ENCODE measurements at places on chromosomes 13 and 19.
A peak's percentile ranks its signal among the peaks of the same experiment; 100 is the strongest.

- no peak for DNase-seq
- H3K36me3 ChIP-seq, result peaks cover 52% of the 10 kb centered on the region
- H3K4me1 ChIP-seq, result no peaks in the 10 kb centered on the region
- H3K27me3 ChIP-seq, result no peaks in the 10 kb centered on the region
- H3K4me3 ChIP-seq, result no peak overlapping the region
These were observed 9.9 kb downstream of the CDC16 start for GRCh38 chr13:114244637-114245036.

DNA sequence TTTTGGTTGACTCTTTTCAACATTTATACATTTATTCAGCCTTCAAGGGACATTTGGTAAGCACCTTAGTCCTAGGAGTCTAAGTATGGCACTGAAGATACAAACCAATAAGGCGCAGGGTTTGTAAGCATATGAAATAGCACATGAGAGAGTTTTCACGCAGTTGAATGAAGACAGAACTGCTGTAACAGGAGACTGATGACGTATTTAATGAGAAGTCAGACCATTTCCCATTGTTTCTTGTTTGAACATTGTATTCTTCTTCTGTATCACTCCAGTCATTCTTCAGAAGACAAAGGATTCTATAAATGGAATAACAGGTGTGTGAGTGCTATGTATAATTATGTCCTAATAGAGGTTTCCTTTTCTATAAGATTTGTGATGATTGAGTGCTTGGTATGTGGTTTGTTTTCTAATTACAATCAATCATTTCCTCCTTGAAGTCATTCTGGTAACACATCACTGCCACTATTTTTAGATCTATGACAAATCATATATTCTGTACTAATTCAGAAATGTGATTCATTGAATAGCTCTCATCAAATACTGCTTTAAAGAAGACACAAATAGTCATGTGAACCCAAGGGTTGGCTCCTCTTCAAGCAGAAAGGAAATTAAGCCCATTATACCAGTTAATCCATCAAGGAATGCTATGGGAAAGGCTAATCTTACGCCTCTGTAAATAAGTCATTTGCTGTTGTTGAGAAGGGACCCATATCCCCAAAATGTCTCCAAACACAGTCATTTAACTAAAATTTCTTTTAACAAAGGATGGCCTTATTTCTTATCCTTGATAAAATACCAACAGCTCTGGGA, 222.8 kb upstream of the NBEA start:
- no peak for DNase-seq
- H3K27ac ChIP-seq, result no peak overlapping the region

DNA sequence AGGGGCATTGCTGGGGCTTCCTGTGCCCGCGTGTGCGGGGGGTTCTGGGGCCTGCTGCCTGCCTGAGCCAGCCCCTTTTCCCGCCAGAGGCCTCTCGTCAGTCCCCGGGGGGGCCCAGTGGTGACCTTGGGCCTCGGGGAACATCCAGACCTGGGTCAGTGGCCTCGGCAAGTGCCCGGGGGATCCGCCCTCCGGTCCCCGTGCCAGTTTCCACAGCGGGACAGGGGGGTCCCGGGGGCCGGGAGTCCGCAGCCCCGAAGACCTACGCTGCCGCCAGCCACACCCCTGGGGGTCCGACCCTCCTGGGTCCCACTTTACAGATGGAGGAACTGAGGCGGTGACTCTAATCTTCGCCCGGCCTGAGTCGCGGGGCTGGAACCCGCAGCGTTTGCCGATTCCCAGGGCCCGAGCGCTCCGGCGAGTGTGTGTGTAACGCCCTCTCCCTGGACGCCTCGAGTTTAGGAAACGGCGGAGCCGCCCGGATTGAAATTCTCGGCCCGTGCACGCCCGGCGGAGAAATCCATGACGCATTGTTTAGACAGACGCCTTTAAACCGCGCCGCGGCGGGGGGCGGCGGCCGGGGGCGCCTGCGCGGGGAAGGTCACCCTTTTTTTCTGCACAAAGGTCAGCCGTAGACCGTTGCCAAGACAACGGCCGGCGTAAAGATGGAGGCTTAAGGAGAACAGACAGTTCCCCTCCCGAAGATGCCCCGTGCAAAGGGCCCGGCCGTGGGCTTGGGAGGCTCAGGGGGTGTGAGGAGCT, 39.3 kb downstream of the EFNA2 start:
- H3K36me3 ChIP-seq, result no peaks in the 10 kb centered on the region
- H3K4me1 ChIP-seq, result peaks cover 11% of the 10 kb centered on the region
- no peak overlapping the region for H3K4me3 ChIP-seq
- H3K27me3 ChIP-seq, result peaks cover 29% of the 10 kb centered on the region
- DNase-seq, result no peak

GRCh38 chr19:12448808-12449207, 8.0 kb upstream of the ZNF443 start:
- H3K27me3 ChIP-seq, result no peaks in the 10 kb centered on the region
- no peaks in the 10 kb centered on the region for H3K36me3 ChIP-seq
- no peak overlapping the region for H3K27ac ChIP-seq
- DNase-seq, result no peak

DNA sequence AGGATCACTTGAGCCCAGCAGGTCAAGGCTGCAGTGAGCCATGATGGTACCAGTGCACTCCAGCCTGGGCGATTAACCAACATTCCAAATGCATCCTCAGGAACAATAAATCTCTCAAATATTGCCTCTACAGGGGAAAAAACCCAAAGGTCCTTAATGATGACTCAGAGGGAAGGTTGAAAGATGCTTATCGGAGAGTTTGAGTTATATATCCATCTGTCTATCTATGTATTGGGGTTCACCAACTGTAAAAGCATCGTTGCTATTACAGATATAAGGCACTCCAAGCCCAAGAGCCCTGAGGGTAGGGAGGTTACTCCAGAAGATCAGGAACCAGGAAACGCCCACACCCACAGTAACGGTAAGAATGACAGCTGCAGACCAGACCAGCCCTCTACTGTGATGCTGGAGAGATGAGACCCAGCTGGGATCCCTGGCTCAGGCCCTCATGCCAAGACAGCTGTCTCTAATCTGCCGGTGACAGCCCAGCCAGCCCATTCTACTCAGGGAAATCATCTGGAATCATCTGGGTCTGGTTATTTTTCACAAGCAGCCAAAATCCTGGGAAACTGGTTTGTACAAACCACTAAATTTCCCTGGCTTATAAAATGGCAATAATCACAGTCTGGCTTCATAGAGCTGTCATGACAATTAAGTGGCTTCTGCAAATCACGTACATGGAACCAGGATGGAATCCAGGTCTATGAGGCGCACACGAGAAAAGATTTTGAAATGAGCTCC, 23.8 kb downstream of the TEX101 start:
- DNase-seq, result no peak
- H3K4me3 ChIP-seq, result no peak overlapping the region
- peaks cover 20% of the 10 kb centered on the region for H3K4me1 ChIP-seq
- H3K27ac ChIP-seq, result peak overlapping the region; percentile 65
- H3K27me3 ChIP-seq, result no peaks in the 10 kb centered on the region

GRCh38 chr19:40278361-40279035, 6.6 kb downstream of the AKT2 start:
- no peak overlapping the region for H3K4me3 ChIP-seq
- DNase-seq, result no peak
- peaks cover 71% of the 10 kb centered on the region for H3K4me1 ChIP-seq
- peaks cover 8% of the 10 kb centered on the region for H3K36me3 ChIP-seq
- no peaks in the 10 kb centered on the region for H3K27me3 ChIP-seq

GRCh38 chr13:103218253-103218652, 152.0 kb upstream of the SLC10A2 start:
- H3K27ac ChIP-seq, result no peak overlapping the region
- H3K4me1 ChIP-seq, result no peaks in the 10 kb centered on the region
- H3K36me3 ChIP-seq, result no peaks in the 10 kb centered on the region
- no peak overlapping the region for H3K4me3 ChIP-seq
- no peak for DNase-seq
- H3K27me3 ChIP-seq, result no peaks in the 10 kb centered on the region

DNA sequence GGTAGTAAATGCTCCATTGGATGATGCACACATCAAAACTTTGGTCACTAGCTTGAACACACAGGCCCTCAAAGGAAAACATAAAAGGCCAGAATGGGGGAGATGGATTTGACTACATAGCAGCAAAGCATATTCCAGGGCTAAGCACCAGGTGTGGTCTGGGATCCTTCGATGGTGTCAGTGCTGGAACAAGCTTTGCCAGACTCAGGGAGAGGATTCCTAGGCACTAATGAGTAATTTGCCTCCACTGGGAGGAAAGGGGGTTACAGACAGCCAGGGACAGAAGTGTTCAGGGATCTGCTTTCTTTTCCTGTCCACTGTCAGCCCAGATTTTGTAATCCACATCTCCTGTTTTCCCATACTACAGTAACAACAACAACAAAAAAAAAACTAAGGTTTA, 157.2 kb upstream of the OBI1 start:
- H3K4me1 ChIP-seq, result no peaks in the 10 kb centered on the region
- no peak overlapping the region for H3K27ac ChIP-seq

DNA sequence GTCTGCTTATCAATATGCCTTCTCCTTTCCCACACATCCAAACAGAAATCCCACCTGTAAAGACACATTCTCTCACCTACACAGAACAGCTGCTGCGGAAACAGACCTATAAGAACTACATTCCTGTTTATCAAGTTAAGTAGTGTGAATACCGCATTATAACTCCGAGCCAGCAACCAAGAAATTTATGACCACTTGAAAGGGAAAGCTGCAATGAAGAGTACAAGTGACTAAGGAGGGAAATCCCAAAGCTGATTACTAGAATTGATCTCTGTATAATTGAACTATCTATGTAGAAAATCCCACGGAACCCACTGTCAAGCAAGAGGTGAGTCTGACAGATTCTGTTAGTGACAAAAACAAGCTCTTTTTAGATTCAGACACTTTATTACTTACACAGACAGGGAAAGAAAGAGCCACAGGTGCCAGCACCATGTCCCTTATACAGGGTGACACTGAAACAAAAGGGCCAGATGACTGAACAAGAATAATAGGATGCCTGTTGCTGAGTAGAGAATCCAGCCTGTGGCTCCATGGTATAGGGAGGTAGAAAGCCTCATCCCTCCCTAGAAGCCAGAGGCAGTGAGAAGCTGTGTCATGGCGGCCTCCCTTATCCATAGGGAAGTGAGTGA, 1.6 kb upstream of the IGFL4 start:
- no peaks in the 10 kb centered on the region for H3K36me3 ChIP-seq
- H3K4me1 ChIP-seq, result peaks cover 2% of the 10 kb centered on the region
- H3K27ac ChIP-seq, result no peak overlapping the region
- no peak for DNase-seq
- H3K4me3 ChIP-seq, result no peak overlapping the region

- H3K27me3 ChIP-seq, result no peaks in the 10 kb centered on the region
- no peak overlapping the region for H3K27ac ChIP-seq
- no peak for DNase-seq
- no peaks in the 10 kb centered on the region for H3K4me1 ChIP-seq
These were observed 241.8 kb downstream of the PCCA start for GRCh38 chr13:100330662-100331061.

DNA sequence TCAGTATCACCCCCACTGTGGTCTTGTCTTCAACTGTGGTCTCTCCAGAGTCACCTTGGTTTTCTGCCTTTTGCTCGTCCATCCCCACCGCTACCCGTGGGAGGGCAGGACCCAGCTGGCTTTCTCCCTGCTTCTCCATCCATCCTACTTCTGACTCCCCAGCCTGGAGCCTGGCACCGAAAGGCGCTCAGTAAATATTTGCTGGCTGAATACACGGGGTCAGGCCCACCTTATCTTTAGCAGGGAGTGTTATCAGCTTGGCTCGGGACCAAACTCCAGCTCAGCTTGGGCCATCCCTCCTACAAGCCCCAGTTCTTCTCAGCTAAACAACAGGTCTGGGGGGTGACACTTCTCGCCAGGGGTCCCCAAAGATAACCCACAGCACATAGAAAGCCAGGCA, 62.0 kb upstream of the KLF2 start:
- peaks cover 59% of the 10 kb centered on the region for H3K4me1 ChIP-seq
- no peak for DNase-seq
- H3K36me3 ChIP-seq, result no peaks in the 10 kb centered on the region
- H3K27me3 ChIP-seq, result peaks cover 68% of the 10 kb centered on the region
- no peak overlapping the region for H3K27ac ChIP-seq
- no peak overlapping the region for H3K4me3 ChIP-seq

Measured in thymus (tissue), 14 donors.